Activated effector memory CD4-positive, alpha-beta T cell treated with anti-CD3 and anti-CD28 coated beads, Interleukin-2, amount 50 U/mL, for 16 hours (primary cell): ENCODE measurements at places on chromosomes 1 and 21.

GRCh38 chr1:156464825-156465452 is 35.6 kb downstream of the MEF2D start:
- DNase-seq, result no peak

DNA sequence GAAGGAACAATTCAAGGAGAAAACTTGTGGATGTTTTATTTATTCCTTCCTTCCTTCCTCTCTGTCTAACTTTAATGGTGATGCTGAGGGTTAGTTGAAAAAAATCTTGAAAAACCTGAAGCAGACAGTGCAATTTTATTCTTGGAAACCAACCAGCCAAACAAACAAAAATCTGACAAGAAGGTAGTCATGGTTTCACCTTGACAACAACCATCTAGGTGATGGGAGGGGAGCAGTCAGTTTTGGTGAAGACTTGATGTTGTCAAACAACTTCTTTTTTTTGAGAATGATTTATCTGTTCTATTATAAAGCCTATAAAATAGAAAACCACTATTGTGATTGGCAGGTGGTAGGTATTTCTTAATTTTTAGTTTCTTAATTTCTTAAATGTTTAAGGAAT is 92.4 kb upstream of the GPR88 start:
- no peak for DNase-seq

- no peak for DNase-seq
Measured at GRCh38 chr1:225545649-225546048, 107.3 kb downstream of the ENAH start.

- DNase-seq, result no peak
Measured at GRCh38 chr1:35656148-35656862, 15.0 kb upstream of the PSMB2 start.

DNA sequence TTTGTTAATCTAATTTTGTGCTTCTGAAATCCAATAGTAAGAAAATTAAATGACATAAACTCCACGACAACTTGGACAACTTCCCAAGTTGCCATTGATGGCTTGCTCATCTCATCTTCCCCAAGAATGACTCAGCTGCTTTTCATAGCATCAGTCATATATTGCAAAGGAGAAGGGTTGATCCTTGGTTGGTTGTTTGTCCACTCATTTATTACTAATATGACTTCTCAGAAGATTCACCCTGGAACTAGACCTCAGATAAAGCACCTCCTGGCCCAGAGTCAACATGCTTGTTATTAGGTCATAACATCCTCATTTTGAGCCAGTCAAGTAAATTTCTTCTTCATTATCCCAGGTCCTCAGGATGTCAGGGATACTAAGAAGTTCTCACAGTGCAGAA is 2.3 kb upstream of the LCE3D start:
- DNase-seq, result no peak

GRCh38 chr1:150578272-150579109 is 919 bp downstream of the MCL1 start:
- peak; percentile 82 for DNase-seq

DNA sequence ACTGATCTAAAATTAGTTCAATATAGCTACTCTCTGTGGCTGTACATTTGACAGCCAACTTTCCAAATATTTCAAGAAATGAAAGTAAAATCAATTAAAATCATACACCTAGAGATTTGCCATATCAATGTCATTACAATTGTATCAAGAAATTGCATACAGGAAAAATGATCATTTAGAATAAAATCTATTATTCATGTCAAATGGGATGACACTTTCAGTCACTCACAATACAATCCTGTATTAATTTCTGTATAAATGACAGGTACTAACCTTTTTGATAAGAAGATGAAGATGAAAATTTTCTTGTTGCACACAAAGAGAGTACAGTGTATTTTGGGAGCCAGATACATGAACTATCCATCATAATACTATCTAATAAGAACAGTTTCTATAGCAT is 1588.9 kb upstream of the PRMT6 start:
- DNase-seq, result no peak

DNA sequence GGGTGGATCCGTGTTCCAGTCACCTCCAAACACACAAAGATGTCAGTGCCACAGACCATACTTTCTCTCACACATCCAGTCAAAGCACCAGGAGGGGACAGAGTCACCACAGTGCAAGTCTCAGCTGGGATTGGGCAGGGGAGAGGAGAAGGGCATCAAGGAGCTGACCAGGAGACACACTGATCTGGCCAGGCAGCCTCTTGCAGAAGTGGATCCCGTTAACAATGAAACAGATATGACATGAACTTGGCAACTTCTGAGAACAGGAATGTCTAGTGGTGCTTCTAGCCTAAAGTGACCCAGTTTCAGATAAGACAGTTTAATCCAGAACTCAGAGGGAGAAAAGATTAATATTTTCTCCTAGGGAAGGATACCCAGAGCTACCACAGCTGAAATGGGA is 71.0 kb downstream of the HIVEP3 start:
- DNase-seq, result no peak

- DNase-seq, result no peak
Measured at GRCh38 chr1:205275133-205275532, 46.4 kb downstream of the NUAK2 start.

DNA sequence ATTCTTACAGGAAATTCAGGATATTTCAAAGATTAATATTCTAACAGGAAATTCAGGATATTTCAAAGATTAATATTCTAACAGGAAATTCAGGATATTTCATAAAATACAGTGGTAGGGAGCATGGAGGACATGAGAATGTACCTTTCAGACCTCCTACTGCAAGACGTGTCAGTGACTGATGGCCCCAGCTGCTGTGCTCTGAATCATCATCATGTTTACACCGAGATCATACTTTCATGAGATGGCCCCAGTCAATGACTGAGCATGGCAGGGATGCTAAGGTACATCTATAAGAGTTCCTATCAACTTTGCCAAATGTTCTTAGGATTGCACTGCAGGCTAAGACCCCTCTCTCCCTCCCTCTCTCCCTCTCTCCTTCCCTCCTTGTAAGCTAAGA is 69.0 kb downstream of the HFM1 start:
- no peak for DNase-seq

GRCh38 chr1:89999208-89999607 is 4.3 kb downstream of the ZNF326 start:
- DNase-seq, result no peak

- no peak for DNase-seq
Measured at GRCh38 chr1:29399465-29399864, 163.1 kb downstream of the PTPRU start.

DNA sequence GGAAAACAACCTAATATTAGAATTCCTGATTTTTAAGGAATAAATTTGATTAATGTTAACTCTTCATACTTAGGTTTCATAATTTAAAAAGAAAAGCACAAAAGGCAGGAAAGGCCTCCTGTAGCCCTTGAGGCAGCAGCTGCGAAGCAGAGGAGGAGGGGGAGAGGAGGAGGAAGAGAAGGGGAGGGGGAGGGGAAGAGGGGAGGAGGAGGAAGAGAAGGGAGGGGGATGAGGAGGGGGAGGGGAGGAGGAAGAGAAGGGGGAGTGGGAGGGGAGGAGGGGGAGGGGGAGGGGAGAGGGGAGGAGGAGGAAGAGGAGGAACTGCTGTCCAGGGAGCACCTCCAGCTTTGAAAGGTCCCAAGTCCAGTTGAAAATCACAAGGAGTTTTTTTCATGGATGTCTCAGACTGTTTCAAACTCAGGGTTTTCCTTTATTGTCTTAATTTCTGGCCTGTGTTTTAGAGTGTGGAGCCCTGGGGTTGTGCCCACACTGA is 35.1 kb upstream of the DIP2A start:
- DNase-seq, result no peak

DNA sequence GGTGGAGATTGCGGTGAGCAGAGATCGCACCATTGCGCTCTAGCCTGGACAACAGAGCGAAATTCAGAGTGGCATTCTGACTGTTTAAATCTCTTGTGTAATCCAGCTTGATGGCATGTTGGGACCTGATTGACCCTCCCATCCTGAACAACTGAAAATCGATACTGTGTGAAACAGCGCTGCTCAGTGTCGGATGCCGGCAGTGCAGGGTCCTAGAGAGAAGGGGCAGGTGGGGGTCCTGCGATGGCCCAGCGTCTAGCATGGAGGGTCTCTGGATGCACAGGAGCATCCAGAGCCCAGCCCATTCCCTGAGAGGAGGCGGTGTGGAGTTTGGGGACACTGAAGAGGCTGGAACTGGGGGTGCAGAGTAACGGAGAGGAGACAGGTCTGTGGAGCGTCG is 15.8 kb downstream of the AGT start:
- no peak for DNase-seq

GRCh38 chr1:59041646-59042277 is 255.1 kb upstream of the FGGY start:
- DNase-seq, result no peak

DNA sequence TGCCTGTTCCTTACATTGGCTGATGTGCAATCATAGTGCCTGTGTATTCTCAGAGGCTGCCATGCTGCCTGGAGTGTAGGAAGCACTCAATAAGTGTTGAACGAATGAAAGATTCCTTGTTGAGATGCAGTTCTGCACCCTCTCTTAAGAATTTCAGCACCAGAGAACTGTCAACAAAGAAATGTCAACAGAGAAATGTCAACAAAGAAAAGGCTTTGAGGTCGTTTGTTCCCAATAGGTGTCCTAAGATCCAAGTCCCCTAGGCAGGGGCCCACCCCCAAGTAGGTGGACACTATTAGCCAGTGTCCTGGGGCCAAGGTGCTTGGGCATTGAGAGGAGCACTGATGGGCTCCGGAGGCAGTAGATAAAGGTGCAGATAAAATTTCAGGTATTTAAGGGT is 12.6 kb downstream of the KCND3 start:
- DNase-seq, result no peak

DNA sequence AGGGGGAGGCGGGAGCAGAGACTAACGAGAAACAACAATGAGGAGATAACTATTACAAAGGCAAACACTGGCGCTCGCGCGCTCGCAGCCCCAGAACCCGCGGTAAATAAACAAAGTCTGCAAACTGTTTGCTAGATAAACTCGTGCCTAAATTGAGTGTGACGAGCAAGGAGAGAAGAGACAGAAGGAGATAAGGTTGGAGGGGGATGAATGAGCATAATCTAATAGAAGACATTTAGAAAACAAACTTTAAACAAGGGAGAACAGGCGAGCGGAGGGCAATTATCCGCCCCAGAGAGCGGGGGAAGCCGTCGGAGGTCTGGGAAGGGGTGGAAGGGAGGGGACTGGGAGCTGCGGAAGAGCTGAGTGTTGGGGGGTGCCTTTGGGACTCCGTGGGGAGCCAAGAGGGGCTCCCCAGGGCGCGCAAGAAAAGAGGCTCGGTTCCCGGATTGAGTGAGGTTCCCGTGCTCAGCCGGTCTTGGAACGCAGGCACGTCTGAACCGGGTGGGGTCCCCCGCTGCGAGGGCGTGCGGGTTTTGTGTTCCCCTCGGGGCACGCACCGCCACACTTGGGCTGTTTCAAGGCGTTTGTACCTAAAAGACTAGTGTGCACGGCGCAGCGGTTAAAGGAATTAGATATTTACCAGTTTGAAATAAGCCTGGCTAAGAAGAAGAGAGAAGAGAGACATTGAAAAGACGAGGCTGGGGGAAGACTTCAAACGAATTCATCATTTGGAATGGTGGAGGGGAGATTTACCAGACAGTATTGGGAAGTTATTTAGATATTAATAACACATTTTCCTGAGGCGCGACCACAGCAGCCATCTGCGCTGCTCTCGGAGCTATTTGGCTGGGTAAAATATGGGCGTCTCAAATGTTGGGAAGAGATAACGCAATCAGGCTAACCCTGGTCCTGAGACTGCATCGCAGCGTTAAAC is 10.6 kb downstream of the PAX7 start:
- DNase-seq, result no peak

- no peak for DNase-seq
Measured at GRCh38 chr1:38088366-38088765, 41.8 kb upstream of the POU3F1 start.

DNA sequence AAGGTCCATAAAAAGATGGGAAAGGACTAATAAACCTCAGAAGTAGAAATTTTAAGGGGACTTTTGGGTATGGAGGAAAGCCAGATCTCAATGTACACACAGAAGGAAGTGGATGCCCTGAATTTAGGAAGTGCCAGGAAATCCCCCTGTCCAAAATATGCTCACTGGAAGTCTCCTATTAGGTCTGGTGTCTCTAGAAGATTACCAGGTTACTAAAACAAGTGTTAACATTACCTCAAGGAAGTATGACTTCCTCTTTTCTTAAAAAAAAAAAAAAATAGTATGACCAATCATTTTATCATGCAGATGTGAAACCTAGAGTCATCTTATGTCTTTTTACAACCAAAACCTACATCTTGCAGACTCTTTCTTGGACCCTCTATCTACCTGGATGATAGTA is 30.7 kb downstream of the CD58 start:
- no peak for DNase-seq

- DNase-seq, result peak; percentile 75
Measured at GRCh38 chr1:101284021-101284420, 47.2 kb downstream of the S1PR1 start.

DNA sequence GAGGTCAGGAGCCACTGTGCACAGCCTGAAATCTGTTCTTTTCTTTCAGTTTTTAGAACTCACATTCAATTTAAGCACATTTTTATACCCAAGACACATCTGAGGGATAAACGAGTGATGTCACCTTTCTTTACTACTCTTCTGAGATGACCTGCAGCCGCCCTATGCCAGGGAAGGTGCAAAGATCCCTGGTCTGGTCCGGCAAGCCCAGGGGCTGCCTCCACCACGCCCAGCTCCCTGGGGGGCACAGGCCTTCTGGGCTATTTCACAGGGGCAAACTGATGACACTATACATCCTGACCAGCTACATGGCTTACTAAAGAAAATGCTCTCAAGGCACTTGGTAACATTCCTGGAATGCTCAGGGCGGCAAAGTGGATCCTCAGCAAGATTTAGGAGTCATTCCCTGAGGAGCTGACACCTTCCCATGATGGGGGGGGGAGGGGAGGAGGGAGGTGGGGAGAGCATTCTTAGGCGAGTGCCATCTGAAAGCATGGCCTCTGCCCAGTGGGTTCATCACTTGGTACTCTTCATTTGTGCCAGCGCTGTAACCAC is 11.3 kb downstream of the MRAP start:
- DNase-seq, result no peak

DNA sequence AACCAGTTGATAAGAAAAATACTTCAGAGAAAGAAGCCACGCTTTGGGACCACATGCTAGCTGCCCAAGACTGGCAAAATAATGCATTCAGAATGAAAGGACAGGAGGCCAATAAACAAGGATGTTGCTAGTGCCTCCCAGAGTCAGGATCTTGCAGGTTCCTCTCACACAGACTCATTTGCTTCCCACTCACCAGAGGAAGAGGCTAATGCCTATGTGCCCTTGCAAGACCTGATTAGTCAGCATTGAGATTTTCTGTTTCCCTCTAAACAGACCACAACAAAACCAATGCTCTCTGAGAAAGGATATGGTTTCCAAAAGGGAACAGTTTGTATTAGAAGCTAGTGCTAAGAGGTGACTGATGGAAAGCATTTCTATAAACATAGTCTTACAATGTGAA is 85.7 kb downstream of the NRDC start:
- DNase-seq, result no peak
